ENCODE measurements at places on chromosomes 7 and 10.

DNA sequence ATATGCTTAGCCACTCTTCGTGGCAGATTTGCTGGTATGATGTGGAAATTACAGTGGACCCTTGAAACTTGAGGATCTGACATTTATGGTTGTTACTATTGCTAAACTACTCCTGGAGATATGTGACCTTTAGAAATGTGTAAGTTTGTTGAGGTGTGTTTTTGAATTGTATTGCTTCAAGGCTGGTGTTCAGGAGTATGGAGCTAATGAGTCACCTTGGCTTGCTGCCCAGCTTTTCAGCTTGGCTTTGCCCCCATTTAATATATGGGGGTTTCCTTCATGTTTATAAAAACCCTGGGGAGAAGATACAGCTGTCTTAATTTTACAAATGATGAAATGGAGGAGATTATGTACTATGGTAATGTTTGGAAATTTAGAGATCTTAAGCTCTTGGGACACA, 11.6 kb downstream of the HBP1 start:
- peak; percentile 79 for DNase-seq

DNA sequence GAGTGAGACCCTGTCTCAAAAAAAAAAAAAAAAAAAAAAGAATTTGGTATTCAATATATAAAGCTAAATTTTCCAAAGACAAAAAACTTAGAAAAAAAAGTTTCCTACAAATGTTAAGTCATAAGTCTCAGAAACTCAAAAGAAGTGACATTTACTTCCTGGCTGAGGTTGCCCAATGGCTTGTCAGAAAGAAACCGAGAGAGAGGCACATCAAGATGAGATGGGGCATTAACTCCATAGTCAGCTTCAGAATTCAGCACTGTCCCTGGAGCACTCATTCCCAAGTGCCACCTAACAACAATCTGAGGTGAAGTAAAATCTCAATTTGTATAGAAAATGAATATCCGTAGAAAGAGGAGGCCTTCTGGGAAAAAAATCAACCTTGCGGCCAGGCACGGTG, 6.8 kb upstream of the SPOCK2 start:
- DNase-seq, result no peak

GRCh38 chr10:115981081-115981480, 291.9 kb downstream of the GFRA1 start:
- DNase-seq, result no peak

DNA sequence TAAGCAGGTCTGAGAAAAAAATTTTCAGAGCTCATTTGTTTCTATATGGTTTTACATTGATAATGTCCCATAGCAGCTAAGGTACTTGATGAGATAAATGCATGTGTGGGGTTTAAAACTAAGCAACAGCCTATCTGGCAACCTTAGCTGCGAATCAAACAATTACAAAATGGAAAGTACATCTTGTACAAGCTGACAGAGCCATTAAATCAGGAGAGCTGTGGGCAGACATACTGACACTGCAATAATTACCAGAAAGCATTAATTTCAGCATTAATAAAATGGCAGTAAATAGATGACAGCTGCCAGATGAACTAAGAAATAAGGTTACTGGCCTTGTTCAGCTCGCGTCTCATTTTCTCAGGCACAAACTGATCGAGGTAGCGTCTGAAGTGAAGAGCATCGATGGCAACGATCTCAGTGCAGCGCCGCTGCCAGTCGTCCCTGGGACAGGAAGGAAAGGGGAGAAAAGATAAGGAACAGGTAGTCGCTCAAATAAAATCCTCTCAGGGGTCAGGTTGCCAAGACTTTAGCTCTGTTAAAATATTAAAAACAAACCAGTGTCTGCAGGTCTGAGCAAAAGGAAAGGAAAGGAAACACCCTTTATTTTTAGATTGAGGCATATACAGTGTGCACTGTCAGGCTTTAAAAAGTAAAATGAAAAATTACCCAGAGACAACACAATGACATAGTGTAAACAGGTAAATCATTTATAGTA, 79.7 kb upstream of the OGDHL start:
- no peak for DNase-seq

DNA sequence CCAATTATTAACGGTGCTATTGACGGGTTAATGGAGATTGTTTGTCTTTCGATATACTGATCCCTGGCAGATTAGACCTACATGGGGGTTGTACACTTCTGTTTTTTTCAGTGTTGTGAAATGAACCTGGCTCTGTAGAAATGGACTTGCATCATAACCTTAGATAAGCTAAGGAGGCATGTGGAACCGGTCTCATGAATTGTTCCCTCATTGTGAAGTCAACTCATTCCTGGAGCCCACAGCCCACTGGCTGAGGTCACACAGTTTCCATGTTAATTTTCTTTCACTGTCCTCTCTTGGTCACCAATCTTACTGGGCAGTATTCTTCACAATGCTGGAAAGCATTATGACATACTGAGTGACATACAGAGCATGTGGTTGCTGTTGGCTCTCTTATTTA, 202.8 kb downstream of the BMPER start:
- no peak for DNase-seq

GRCh38 chr7:33725111-33726025, 180.0 kb upstream of the BMPER start:
- DNase-seq, result no peak

DNA sequence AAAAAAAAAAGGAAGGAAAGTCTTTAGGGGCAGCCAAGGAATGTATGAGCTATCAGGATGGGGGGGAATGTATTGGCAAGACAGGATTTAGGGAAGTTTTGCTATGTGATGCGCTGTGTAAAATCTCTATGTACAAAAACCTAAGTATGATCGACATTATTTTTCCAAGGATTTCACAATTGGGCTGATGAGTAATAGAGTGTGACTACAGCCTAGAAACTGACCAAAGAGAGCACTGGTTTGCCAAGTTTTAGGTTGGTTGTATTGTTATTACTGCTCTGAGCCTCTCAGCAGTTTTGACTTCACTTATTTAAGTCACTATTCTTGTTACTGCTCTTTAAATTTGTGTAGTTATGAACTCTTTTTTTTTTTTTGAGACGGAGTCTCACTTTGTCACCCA, 107.3 kb downstream of the NRCAM start:
- no peak for DNase-seq

GRCh38 chr7:88933285-88933684, 137.7 kb upstream of the TEX47 start:
- no peak for DNase-seq

DNA sequence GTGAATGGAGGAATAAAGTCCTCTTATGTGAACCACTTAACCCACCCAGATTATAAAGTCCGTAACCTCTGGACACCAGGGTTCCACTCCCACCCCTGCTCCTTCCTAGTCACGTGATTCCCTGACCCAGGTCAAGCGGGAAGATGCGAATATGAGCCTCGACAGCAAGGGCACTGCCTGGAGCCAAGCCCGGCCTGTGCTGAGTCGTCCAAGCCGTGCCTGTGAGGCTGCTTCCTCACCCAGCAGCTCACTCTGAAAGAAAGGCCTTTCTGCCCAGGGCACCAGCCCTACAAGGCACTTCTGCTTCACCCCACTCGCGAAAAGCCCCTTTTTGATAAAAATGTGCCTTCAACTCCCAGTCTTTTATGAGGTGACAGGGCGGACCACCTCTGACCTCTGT, 85.8 kb downstream of the CYTH3 start:
- DNase-seq, result no peak

DNA sequence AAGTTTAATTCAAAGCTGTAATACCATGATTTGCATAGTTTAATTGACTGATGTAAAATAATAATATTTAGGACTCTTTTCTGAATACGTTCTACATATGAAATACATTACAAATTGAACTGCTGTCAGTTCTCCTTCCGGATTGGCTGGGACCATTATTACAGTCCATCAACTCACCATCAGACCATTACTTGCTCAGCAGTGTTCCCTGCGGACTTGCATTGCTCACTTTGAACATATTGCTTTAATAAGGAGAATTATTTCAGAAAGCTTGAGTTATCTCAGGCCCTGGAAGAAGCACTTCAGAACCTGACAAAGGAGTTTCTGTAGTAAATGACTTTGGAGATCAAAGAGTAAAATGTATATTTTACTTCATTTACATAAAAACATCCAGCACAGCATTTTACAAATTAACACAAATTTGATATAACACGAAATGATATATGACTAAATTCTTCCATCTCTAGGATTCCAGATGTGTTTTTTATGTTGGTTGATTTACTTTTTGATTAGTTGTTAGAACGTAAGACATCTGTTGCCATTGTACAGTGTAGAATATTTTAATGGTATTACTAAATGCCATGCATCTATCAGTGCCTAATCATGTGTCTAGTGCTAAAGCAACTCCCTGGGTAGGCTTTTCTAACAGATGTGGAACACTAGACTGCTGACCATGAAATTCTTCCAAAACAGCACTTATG, 418.5 kb upstream of the SEMA3A start:
- no peak for DNase-seq

GRCh38 chr7:157529768-157530560, 193.2 kb downstream of the DNAJB6 start:
- DNase-seq, result no peak
